MM.1S (cell line): ENCODE measurements at places on chromosomes 5 and 9.

DNA sequence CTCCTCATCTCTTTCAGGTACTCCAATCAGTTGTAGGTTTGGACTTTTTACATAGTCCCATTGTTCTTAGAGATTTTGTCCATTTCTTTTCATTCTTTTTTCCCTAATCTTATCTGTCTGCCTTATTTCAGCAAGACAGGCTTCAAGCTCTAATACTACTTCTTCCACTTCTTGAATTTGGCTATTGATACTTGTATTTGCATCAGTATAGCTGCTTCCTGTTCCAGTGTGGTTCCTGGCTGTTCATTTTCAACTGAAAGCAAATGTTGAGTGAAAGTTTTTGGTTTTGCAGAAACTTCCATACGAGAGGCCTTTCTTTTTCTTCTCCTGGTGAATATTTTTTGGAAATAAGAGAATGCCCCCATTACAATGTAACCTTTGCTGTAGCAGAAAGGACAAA, 12.0 kb upstream of the IFNA1 start:
- DNase-seq = no peak

DNA sequence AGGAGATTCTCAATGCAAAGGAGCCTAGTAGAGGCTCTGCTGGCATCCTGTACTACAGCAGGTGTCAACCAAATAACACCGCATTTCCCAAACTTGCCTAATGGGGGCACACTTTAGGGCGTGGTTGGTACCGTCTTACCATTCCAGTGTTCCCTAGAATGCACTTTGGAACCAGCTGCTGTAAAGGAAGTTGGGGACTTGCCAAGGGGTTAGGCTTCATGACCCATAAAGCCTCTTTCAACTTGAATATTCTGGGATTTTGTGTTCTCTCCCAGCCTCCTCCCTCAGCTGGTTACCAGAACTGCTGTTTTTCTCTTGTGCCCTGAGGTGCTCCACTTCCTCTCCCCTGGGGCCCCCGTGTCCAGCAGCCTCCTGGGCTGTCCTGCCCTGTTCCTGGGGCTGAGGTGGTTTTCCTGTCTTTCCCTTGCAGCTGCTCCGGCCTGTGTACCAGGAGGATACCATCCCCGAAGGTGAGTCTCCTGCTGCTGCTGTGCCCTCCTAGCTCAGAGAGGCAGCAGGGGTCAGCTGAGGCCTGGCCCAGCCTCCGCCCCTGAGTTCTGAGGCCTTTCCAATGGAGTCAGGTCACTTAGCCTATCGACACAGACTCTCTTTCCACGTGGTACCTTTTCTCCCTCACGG, 44.7 kb downstream of the RGS3 start:
- DNase-seq = no peak

DNA sequence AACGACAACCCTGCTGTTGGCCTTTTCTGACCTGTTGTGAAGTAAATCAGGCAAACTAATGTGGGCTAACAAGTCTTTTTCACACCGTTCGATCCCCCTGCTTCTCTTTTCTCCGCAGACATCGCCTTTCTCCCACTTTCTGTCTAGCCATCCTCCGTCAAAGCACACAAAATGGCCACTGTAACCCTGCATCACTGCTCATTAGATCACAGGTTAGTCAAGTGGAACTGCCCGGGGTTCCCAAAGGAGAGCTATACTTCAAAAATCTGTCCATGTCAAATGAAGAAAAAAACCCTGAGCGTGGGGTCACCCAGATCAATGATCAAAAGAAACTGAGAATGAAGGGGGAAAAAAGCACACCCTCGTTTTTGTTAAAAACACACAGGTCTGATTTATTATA, 212.1 kb downstream of the ARL15 start:
- DNase-seq = no peak

GRCh38 chr9:68507130-68507805, 33.4 kb downstream of the TMEM252 start:
- DNase-seq = no peak

- no peak for DNase-seq
Measured at GRCh38 chr5:126694403-126694802, 82.5 kb upstream of the LMNB1 start.

GRCh38 chr5:132150565-132150964, 77.0 kb downstream of the CSF2 start:
- no peak for DNase-seq
